Stimulated activated CD4-positive, alpha-beta T cell treated with anti-CD3 and anti-CD28 coated beads, Interleukin-15, amount 100 ng/mL, for 1 hour (primary cell): ENCODE measurements at places on chromosomes 7 and 10.

GRCh38 chr10:127012769-127013152, 107.5 kb downstream of the DOCK1 start:
- no peak for DNase-seq

GRCh38 chr10:122149561-122150505, 121.3 kb upstream of the BTBD16 start:
- no peak for DNase-seq

DNA sequence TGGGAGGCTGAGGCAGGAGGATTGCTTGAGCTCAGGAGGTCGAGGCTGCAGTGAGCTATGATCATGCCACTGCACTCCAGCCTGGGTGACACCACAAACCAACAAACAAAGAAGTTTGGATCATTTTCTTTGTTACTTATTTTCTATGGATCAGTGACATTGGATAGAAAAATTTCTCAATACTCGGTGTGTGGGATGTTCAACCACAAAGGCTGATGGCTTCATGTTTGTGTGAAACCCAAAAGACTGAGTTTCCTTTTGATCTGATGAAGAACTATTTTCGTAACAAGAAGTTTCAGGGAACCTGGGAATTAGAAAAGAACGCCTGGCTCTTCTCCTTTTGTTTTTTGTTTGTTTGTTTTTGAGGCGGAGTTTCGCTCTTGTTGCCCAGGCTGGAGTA, 104.0 kb downstream of the HOXA1 start:
- DNase-seq: no peak

- DNase-seq: no peak
Measured at GRCh38 chr7:100967292-100967863, 2.0 kb upstream of the MUC12 start.

DNA sequence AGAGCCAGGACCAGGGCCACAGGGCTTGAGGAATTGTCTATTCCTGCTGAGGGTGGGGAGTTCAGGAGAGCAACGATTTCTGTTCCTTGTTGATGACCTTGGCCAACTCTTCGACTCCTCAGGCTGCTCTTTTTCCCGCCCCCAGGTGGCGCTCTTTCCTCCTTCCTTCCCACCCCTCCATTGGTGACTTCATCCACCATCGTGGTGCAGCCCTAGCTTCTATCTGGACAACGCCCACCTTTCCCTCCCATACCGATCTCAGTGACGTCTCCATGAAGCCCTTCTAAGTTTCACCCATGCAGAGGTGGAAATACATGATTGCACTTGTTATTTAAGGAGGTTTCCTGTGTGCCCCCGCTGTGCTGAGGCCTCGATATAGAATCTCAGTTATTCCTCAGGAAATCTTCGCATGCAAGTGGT, 22.1 kb upstream of the CARD11 start:
- peak; percentile 24 for DNase-seq

- no peak for DNase-seq
Measured at GRCh38 chr7:96747418-96747940, 37.8 kb upstream of the SEM1 start.
